ENCODE measurements at places on chromosomes 13 and 19.
A peak's percentile ranks its signal among the peaks of the same experiment; 100 is the strongest.

GRCh38 chr19:46952874-46953273 lies 66.8 kb upstream of the NPAS1 start:
- DNase-seq, result no peak

DNA sequence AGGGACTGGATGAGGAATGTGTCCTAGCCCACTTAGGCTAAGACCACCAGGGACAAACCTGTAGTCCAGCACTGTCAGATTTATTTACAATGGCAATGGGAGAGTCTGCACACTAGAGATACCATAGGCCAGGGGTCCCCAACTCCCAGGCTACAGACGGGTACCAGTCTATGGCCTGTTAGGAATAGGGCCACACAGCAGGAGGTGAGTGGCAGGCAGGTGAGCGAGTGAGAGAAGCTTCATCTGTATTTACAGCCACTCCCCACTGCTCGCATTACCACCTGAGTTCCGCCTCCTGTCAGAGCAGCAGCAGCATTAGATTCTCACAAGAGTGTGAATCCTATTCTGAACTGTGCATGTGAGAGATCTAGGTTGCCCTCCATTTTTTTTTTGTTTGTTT lies 2.4 kb downstream of the THAP8 start:
- DNase-seq, result no peak

- DNase-seq, result no peak
Observed at GRCh38 chr19:29521291-29522075, 4.3 kb upstream of the VSTM2B start.

DNA sequence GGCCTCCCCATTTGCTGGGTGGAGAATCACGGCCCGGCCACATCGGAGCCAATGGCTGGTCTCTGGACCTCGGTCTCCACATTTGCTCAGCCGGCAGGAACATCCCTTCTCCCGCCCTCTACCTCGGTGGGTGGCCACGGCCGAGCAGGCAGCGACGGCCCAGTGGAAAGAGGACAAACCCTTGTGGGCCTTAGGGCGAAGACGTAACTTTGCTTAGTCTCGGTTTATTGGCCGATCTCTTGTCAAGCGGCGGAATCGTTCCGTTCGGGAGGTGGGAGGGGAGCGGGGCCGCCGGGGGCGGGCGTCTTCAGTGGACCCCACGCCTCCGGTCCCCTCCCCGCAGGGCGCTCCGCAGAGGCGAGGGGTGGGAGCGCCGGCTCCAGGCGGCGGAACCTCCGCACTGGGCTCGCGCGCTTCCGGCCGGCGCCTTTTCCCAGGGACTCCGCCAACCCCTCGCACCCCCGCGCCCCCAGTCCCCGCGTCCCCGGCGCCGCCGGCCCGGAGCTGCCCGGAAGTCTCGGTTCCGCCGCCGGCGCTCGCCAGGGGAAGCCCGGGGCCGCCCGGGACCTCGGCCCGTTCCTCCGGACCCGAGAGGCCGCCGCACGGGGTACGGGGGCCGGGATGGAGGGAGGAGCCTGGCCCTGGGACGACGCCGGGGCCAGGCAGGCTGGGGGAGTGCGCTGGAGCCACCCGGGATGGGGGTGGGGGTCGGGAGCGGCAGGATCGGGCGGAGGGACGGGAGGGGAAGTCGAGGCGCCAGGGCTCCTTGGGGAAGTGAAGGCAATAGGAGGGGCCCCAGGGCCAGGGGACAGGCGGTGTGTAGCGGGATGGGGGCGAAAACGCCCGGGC lies at the start of gene ZNF580:
Gene ZNF580, plus strand, starts transcription at position 426 of the 849 bp plus-strand sequence. CDS start 1,507 bp downstream, outside the sequence.
- peak; percentile 31 for DNase-seq

GRCh38 chr19:55277494-55277893 lies 2.4 kb downstream of the HSPBP1 start:
- DNase-seq, result no peak

DNA sequence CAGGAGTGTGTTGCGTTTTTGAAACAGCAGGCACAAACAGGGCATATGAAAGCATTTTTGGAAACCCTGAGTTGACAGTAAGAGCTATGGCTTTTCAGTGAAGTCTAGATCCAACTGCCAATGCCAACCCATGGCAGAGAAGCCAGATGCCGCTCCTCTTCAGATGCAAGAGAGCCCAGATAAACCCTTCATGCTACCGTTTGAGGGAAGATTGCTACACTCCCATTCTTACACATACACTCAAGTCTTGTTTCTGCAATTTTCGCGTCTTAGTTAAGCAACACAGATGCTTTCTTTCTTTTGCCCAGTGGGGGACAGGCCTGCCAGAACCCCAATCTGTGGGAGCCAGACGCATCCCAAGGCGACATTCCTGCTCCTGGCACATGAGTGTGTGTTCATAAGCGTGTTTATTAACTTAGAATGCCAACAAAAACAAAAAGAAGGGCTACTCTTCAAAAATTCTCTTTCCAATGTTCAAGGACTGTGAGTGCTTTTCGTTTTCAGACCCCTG lies 10.4 kb downstream of the BORCS8 start:
- DNase-seq, result no peak

DNA sequence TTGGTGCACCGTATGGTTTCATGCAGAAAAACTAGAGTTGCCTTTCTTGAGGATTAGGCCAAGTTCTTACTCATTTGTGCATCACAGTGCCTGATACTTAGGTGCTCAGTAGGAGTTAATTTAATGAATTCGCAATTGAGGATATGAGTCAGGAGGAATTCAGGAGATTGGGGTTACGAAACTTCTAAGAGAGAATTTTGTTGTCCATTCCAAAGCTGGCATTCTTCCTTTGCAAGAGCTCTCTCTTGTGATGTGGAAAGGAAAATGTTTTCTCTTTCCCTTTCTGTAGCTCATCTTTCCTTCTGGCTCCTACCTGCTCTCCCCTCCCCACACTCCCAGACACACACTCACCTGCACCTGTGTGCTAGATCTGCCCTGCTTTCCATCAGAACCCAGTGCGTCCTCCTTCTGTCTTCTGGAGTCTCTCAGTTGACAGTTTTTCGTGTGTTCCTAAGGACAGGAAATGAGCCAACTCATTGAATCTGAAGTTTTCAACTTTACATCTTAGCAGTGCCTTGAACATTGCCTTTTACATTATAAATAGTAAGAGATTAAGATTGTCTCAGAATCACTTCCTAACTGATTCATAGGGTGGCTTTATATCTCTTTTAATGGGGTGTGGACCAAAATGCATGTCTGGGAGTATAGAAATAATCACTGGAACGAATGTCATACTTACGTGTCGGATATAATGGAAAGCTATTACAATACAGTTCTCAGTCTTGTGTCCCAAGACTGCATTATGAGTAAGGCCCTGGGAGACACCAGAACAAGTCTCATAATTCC lies 19.7 kb upstream of the ERCC5 start:
- DNase-seq, result no peak

- DNase-seq, result no peak
Observed at GRCh38 chr13:98468361-98468760, 108.5 kb downstream of the STK24 start.

GRCh38 chr19:41537789-41538188 lies 38.2 kb upstream of the CEACAM21 start:
- peak; percentile 34 for DNase-seq

DNA sequence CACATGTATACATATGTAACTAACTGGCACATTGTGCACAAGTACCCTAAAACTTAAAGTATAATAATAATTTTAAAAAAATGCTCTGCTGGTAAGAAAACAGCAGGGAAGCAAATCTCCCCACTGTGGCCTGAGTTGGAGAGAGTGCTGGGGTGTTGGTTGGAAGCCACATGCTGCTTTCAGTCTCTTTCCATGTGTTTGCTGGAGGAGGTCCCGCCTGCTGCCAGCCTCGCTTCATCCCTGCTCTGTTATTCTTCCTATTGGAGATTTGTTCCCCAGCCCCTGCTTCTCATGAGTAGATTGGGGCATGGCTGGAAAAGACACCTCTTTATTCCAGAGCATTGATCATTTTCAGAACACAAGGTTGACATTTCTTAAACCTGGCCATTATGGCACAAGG lies 230.5 kb downstream of the FGF9 start:
- DNase-seq, result no peak

- no peak for DNase-seq
Observed at GRCh38 chr13:77470986-77471385, 64.5 kb upstream of the SCEL start.

GRCh38 chr19:29741776-29742175 lies 26.7 kb upstream of the C19orf12 start:
- no peak for DNase-seq

GRCh38 chr13:38535261-38535660 lies 151.6 kb upstream of the FREM2 start:
- DNase-seq, result no peak

DNA sequence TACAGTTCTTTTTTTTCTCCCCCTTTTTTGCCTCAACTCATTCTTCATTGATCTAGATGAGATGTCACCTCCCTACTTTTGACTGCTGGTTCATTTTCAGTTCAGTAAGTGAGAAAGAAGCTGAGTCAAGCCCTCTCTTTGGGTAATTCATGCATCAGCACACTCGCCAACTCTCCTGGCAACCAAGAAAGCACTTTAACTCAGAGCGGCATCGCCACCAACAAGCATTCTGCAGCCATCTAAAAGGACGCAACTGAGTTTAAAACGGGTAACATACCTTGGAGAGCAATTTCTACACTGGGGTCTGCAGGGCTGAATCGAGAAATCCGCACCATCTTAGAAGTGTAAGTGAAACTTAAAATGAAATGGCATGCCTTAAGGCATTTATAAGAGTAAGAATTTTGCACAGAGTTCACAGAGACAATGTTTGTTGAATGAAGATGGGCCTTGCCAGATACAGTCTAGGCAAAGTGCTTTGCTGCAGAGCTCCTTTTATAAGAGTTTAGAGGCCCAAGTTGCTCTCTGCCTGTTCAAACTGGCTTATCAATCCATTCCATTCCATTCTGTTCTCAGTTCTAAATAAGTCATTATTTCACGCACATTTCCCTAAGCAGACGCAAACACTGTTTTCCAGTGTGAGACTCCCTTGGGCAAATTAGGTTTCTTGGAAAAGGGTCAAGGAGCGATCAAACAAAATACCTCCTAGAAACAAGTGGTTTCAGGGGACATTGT lies 338.0 kb downstream of the ENOX1 start:
- no peak for DNase-seq

All from AML-193 (cell line).